Forelimb muscle (tissue), 1 donor: ENCODE measurements at places on chromosomes 5 and 9. TPM values are rescaled to one million over a fixed set of nuclear protein-coding genes. Genes with fewer than 3 reads are reported as not detected.

SPINK7 gene
- polyA plus RNA-seq: 0.23 TPM

TMEM252 gene
- 1.0 TPM for polyA plus RNA-seq

SLC45A2 gene
- 0.33 TPM for polyA plus RNA-seq

MCTP1 gene
- polyA plus RNA-seq: 7.2 TPM

MARCOL gene
- polyA plus RNA-seq: not detected

CXCL14 gene
- 27.8 TPM for polyA plus RNA-seq

TXNDC8 gene
- polyA plus RNA-seq: not detected

SLC25A48 gene
- polyA plus RNA-seq: 0.19 TPM

CYLC2 gene
- polyA plus RNA-seq: not detected

DNA sequence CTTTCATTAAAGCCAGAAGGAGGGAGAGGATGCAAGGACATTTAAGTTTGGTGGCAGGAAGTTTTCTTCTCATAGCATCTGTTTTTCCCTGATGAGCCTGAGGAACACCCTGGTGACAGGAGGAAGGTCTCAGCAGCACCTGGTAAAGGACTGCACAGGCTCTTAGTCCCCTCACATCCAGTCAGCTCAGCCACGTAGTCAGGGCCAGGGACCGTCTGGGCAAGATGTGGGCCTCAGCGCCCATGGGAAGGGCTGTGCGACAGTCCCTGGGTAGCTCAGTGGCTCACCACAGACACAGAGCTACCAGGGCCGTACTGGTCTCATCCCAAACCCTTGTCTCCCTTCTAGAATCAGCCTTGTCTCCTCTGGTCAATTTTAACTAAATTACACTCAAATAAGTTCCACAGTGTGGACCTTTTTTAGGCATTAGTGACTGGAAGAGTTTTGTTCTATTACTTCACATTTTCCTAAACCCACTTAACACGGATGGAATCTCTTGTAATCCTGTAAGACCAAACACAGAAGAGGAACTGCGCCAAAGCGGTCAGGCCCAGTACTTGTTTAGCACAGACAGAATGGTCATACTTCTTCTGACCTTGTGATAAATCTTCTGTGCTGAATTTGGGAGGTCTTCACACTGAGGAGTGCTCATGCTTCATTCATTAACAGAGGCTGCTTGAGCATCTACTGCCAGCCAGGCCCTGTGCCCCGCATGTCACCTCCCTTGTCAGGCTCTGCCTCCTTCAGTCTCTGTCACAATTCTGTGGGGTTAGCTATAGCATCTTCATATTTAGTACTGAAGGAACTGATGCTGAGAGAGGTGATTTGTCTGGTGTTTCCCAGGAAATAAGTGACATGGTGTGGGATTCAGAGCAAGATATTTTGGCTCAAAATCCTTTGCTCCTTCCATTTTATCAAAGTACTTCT, 91.4 kb downstream of the ANGPTL2 start:
- no peak for DNase-seq

GRCh38 chr5:128409166-128409800, 128.8 kb downstream of the FBN2 start:
- DNase-seq: no peak

- no peak for DNase-seq
Measured at GRCh38 chr5:108515517-108516105, 133.7 kb upstream of the FBXL17 start.

DNA sequence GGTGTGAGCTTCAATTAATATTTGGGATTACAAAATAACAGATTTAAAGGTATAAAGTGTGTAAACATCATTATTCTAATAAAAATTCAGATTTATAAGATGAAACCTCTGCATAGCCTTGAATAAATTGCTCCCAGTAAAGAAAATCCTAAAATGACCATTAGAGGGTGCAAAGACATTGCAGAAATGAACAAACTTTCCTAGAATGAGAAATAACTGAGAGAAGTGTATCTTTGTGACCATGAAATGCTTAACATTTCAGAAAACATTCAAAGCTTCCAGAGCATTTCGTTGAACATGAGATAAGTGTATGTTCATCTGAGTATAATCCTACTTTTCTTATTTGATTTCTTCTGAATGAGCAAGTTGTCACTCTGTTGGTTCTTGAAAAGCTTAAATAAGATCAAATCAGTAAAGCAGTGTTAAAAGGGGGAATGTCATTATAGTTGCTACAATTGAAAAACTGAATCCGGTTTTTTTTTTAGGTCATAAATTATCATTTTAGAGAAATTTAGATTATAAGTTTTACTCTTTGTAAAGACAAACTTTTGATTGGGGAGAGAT, 24.7 kb upstream of the NUDT12 start:
- DNase-seq: no peak

- DNase-seq: no peak
Measured at GRCh38 chr5:73367650-73368049, 80.9 kb downstream of the FOXD1 start.

GRCh38 chr9:37178742-37179141, 58.4 kb downstream of the ZCCHC7 start:
- no peak for DNase-seq

- DNase-seq: no peak
Measured at GRCh38 chr5:176770431-176770830, 39.9 kb upstream of the UNC5A start.

- no peak for DNase-seq
Measured at GRCh38 chr9:93406371-93406770, 45.1 kb upstream of the FAM120A start.

DNA sequence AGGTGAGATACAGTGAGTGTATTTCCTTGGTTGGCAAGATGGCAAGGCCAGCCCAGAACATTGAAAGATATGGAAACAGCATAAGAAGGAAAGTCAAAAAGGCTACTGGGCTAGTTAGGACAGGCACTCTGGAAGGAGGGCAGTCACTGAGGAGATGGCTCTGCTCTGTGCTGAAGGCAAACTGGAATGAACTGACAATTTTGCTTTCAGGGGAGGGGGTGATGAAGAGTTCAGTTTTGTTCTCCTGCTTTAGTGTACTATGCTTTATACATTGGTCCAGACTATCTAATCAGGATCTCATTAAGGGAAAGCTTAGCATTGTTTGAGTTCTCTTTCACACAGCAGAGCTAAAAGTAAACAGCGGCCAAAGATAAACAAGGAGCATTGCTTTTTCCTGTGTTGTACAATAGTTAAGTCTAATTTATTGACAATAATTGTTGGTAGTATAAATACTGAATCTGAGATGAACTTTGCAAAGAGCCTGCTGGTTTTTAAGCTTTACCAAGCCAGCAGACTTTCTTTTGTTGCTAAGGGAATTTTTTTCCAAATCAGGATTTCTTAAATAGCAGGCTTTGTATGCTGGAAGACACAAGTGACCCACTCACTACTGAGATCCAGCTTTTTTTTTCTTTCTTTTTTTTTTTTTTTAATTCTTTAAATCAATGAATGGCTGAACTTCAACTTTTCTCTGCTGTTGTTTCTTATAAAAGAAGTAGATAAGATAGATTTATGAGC, 355.5 kb downstream of the ARRDC3 start:
- no peak for DNase-seq

GRCh38 chr5:56900395-56900794, 9.0 kb upstream of the SETD9 start:
- no peak for DNase-seq

GRCh38 chr9:90684106-90684505, 41.5 kb upstream of the DIRAS2 start:
- DNase-seq: no peak

DNA sequence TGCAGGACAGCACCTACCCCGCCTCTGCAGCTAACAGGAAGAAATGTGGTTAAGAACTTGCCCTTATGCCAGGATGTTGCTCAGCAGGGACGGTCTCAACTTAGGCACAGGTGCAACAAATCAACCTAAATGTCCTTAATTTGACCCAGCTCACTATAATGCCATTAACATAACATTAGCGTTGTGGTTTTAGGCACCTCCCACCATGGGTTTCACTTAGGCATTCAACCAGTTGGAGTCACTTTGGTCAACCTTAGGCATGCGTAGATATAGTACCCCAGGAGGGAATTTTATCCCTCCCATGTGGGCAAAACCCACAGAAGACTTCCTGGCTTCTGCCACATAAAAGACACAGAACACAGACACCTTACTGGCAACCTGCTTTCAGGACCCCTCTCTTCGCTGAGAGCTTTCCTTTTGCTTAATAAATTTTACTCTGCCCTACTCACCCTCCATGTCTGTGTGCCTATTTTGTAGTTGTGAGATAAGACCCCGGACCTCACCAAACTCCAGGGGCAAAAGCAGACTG, 8.7 kb upstream of the ERAP1 start:
- DNase-seq: no peak

DNA sequence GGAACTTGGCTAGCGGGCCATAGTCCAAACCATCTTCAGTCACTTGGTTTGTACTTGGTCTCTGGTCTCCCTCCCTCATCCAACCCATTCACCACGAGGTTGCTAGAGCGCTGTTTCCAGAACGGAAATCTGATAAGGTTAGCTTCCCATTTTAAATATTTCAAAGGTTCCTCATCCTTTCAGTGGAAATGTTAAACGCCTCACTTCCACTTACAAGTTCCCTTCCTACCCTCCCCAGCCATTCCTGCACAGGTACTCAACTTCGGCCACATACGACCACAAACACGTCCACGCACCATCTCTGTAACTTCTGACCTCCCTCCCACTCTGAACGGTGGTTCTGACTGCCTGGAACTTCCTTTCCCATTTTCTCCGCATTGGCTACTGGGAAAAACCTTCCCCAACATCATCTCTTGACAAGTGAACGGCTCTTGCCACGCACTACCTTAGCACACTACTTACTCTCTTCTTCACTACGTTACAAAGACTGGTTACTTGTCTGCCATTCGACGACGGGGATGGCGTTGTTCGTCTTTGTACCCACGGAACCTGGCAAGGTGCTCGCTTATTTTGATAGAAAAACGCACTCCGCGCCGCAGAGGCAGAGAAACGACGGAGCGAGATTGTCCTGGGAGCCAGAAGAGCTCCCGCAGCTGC, 629 bp downstream of the CCNH start:
- no peak for DNase-seq

DNA sequence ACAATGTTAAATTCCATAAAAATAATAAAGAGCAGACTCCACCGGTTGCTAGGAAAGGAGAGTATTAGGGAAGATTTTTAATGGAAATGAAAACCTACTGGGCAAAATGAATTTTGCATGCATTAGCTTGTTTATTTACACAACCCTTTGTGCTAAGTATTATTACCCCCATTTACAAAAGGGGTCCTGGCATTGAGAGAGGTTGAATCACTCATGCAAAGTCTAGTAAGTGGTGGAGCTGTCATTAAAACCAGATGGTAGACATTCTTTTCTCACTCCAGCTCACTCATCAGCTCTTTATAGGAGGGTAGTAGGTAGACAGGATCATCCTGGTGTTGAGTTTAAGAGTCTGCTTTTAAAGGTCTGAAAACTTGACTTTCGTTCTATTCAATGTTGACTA, 395.1 kb downstream of the PLK2 start:
- DNase-seq: no peak

DNA sequence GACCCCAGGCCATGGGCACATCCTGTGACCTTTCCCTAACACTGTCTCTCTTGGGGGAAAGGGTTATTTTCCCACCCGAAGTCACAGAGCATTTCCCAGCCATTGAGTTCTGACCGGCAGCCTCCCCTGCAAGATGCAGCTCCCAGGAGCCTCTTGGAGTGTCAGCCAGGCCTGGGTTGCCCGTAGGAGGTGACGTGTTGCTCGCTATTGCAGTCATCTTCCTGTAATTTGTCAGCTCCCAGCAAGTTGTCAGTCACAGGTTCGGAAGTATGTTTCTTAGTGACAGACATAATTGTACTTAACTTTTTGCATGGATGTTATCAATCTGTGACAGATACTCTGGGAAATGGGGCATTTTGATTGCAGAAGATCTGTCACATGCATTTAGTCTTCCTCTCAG, 74.5 kb downstream of the MVB12B start:
- no peak for DNase-seq
